Hair follicular keratinocyte (primary cell): ENCODE measurements at places on chromosomes 6 and 20. TPM values are rescaled to one million over a fixed set of nuclear protein-coding genes. Genes with fewer than 3 reads are reported as not detected.

Gene HLA-DMB
- total RNA-seq: not detected in 2 replicates

Gene JARID2
- total RNA-seq: 11.9 and 18.4 TPM in 2 replicates

Gene ECT2L
- not detected in 2 replicates for total RNA-seq

Gene RAB44
- 0.19 TPM in 1 of 2 replicates, not detected in the other for total RNA-seq

Gene HINT3
- total RNA-seq: 8.4 and 14.3 TPM in 2 replicates

Gene BCAS1
- total RNA-seq: not detected in 2 replicates

Gene TREML2
- 0.08 and 0.23 TPM in 2 replicates for total RNA-seq

Gene TSPO2
- total RNA-seq: not detected in 2 replicates
